NCI-H2227 treated with DMSO at 0.1 percent for 48 hours (cell line): ENCODE measurements at places on chromosomes 11 and 22.

GRCh38 chr11:130215531-130216220 is 56.1 kb downstream of the ST14 start:
- DNase-seq = no peak

DNA sequence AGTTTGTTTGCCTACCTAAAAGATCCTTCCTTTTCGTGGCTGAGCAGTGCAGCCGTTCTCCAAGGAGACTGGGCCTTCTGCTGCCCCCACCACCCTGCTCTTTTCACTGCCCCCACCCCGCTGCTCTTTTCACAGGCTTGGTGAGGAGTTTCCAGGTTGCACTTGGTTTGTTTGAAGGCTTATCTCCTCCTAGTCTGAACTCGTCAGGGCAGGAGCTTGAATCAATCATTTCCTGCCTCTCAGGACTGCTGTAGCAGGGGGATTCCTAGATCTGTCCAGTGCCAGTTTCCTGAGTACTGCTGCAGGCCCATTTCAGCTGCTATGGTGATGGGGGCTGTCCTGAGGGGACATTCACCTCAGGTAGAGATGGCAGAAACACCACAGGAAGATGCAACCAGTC is 10.0 kb downstream of the MED15 start:
- no peak for DNase-seq

- DNase-seq = no peak
Measured at GRCh38 chr11:6925636-6926207, 504 bp upstream of the ZNF215 start.

- no peak for DNase-seq
Measured at GRCh38 chr11:109512680-109513079, 90.7 kb downstream of the C11orf87 start.

DNA sequence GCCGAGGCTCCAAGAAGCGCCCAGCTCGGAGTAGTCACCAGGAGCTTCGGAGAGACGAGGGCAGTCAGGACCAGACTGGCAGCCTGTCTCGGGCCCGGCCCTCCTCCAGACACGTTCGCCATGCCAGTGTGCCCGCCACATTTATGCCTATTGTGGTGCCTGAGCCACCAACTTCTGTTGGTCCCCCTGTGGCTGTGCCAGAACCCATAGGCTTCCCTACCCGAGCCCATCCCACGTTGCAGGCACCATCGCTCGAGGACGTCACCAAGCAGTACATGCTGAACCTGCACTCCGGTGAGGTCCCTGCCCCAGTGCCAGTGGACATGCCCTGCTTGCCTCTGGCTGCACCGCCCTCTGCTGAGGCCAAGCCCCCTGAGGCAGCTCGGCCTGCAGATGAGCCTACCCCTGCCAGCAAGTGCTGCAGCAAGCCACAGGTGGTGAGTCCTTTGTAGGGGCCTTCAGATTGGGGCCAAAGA is 3.4 kb downstream of the ARHGEF17 start:
- no peak for DNase-seq

DNA sequence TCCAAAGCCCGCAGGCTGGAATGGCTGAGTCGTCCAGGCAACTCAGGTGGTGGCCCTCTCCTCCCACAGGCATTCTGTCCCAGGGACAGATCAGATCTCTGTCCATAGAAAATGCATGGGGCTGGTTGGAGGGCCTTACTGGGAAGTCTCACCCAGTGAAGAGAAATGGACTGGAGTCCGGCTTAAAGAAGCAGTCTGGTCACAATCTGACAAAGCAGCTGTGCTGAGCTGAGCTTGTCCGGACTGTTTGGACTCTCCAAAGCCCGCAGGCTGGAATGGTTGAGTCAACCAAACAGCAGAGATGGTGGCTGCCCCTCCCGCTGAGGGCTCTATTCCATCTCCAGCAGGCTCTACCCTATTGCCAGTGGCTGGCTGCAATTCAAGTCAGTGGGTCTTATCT is 14.4 kb upstream of the DEPDC7 start:
- no peak for DNase-seq

DNA sequence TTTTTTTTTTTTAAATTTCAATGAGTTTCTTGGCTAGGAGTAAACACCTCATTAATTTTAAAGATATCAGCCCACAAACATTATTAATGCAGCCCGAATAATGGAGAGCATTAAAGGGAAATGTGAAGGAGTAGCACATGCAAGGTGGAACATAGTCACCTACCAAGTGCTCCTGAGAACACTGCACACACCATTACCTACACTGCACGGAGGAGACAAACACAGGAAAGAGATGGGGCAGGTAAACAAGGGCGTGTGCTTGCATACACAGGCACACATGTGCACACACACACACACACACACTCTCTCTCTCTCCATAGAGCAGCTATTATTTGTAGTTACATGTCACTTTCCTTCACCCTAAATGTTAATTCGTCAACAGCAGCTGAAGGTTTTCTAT is 30.2 kb downstream of the HTR3B start:
- DNase-seq = no peak

GRCh38 chr11:62242021-62242420 is at the start of gene SCGB1D2:
Gene SCGB1D2, plus strand, starts transcription at chr11:62242239. Its CDS starts 69 bp downstream, at chr11:62242308.
- DNase-seq = no peak

GRCh38 chr11:123273616-123274015 is 78.6 kb upstream of the CLMP start:
- no peak for DNase-seq

- DNase-seq = no peak
Measured at GRCh38 chr11:16774936-16775613, 36.6 kb downstream of the C11orf58 start.

DNA sequence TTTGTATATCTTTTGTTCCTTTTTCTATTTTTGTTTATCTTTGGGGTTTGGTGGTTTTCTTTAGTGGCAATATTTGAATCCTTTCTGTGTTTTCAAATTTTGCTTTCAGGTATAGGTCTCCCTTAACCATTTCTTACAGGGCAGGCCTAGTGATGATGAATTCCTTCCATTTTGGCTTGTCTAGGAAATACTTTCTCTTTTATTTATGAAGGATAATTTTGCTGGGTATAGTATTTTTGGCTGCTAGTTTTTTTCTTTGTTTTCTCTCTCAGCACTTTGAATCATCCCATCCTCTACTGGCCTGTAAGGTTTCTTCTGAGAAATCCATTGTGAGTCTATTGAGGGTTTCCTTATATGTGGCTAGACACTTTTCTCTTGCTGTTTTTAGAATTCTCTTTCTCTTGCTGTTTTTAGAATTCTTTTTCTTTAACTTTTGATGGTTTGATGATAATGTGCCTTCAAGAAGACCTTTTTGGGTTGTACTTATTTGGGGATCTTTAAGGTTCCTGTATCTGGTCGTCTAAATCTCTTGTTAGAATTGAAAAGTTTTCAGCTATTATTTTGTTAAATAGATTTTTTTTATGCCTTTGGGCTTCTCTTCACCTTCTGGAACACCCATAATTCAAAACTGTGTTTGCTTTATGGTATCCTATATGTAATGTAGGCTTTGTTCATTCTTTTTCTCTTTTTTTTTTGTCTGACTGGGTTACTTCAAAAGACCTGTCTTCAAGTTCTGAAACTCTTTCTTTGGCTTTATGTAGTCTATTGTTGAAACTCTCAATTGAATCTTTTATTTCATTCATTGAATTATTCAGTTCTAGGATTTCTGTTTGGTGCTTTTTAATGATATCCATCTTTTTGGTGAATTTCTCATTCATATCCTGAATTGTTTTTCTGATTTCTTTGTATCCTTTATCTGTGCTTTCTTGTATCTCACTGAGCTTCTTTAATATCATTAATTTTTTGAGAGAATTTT is 24.5 kb downstream of the CFAP300 start:
- DNase-seq = no peak

DNA sequence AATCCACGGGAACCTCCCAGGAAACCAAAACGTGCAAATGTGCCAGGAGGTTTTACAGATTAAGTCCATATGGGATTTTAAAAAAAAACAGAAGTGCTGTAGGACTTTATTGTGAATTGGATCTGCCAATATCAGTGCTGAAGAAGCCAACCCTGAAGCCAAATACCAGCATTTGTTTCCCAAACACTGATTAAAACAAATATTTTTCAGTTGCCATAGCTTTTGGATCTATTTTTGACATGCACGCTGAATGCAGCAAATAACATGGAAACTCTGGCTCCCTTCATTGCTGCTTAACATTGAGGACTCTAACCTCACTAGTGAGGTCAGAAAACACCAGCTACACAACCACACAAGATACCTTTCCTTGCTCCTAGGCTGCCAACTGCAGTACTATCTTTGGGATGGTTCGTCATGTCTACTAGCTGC is 28.4 kb upstream of the SIK2 start:
- DNase-seq = no peak

DNA sequence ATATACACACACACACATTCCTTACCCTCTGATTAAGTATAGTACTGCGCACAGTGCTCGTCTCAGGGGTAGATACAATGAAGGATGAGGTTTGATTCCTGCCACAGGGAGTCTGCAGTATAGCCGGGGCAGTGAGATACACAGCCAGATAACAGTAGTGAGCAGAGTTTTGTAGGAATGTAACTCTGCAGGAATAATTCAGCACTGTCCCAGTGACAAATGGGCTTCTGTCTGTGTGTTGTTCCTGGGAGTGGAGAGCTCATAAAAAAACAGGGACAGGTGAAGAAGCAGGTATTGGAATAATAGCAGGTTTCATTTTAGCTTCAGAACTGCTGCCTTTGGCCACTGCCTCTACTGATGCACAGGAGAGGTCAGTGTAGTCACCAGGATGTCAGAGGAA is 85.3 kb upstream of the OR9Q1 start:
- no peak for DNase-seq

DNA sequence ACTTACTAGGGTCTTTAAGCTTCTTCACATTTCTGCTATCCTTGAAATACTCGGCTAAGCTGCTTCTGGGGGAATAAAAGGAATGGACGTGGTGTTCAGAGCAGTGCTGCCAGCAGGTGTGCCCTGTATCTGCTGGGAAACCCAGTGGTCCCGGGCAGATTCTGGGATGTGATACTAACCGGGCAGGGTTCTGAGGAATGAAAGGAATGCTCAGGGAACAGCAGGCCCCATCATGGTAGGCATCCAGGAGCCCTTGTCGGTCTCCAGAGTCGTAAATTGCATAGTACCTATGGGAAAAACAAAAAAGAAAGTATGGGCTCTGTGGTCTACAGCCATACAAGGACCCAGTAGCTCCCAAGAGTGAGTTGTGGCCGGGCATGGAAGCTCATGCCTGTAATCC is 4.5 kb upstream of the TMEM223 start:
- DNase-seq = no peak

DNA sequence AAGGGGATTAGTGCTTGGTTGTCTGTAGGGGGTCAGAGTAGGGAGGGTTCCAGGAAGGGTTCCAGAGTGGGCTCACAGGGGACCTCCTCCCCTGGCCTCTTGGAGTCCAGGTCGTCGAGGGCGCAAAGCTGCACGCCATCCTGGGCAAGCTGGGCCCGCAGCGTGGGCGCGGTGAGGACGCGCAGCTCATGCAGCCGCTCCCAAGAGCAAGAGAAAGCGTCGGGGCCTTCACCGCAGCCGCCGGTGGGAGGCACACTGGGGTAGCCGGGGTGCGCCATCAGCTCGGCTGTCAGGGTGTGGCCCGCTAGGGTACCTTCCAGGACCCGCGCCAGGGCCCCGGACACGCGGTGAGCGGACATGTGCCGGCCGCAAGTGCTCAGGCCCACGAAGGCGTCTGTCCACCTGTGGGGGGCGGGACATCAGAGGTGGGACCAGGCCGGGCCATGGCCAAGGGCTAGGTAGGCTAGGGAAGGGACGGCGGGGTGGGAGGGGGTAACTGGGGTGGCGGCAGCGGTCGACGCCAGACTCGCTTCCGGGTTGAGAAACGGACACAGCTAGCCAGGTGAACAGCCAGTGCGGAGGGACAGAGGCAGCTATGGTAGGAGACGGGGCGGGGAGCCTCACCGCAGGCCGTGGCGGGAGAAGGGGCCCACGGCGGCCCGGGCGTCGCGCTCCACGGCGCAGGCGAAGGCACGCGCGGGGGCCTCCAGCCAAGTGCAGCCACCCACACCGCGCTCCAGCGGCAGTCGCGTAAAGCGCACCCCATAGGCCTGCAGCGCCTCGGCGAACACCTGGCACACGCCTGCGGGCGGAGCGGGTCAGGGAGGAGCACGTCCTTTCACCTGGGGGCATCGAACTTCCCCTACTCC is 1.2 kb downstream of the YDJC start:
- no peak for DNase-seq

- no peak for DNase-seq
Measured at GRCh38 chr22:19844377-19845053, 10.2 kb downstream of the GNB1L start.

- DNase-seq = no peak
Measured at GRCh38 chr22:29697853-29698598, 21.8 kb upstream of the CABP7 start.

DNA sequence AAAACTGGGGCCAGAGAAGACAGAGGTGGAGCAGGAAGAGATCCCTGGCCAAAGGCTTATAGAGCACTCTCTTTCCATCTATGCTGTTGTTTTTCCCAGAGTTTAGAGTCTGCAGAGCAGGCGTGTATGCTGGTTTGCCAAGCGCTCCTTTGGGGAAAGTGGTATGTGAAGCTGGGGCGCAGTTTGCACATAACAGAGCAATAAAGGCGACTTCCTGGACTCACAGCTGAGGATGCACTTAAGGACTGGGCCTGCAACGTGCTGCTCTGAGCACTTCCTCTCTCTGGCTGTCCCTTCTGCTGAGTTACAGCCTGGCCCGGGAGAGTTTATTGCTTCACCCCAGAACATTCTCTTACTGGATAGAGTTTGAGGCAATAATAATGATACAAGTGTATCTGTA is 41.7 kb downstream of the THAP12 start:
- no peak for DNase-seq

- no peak for DNase-seq
Measured at GRCh38 chr11:121898903-121899302, 217.1 kb downstream of the BLID start.

- no peak for DNase-seq
Measured at GRCh38 chr11:47485107-47485506, 36.2 kb upstream of the RAPSN start.

DNA sequence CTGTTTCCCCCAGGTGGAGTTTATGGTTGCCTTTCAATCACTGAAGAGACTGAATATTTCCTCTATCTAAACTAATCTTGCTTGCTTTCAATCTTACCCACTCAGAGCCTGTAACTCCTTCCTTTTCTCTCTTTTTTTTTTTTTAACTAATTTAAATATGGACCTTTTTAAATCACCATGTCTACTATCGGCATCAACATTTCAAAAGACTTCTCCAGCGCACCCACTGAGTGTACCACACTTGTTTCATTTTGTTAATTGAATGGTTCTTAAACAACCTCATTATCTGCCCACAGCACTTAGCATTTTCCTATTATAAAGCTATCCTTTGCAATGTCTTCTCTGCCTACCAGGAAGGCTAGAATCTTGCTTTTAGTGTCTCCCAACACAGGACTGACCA is 1212.5 kb downstream of the LRRC4C start:
- no peak for DNase-seq

GRCh38 chr11:14015711-14016110 is 53.2 kb downstream of the SPON1 start:
- DNase-seq = no peak

DNA sequence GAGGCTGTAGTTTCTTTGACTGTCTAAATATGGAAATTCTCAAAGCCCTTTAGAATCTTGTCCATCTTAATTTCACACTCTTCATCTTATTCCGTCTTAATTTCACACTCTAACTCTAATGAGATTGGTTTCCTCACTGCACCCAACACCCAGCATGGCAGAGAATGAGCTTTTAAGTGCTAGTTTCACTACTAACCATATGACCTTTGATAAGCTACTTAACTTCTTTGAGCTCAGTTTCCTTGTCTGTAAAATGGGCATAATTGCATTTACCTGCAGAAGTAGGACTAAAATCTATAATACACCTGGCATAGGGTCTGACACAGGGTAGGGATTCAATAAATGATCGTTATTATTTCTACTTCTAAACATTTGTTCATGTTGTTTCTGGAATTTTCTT is 30.4 kb downstream of the TBCEL start:
- no peak for DNase-seq

GRCh38 chr11:96384156-96384555 is 5.6 kb downstream of the CCDC82 start:
- DNase-seq = no peak
